ENCODE measurements at places on chromosomes 11 and 22.

- DNase-seq, result no peak
These were observed 145.3 kb downstream of the DLG2 start for GRCh38 chr11:85481862-85482261.

- DNase-seq, result no peak
These were observed 382 bp downstream of the C11orf54 start for GRCh38 chr11:93741882-93742226.

GRCh38 chr11:13260963-13261588 is 16.5 kb upstream of the BMAL1 start:
- DNase-seq, result no peak

- no peak for DNase-seq
These were observed 2237.9 kb upstream of the RAG2 start for GRCh38 chr11:38835966-38836365.

- no peak for DNase-seq
These were observed 7.6 kb upstream of the LMO2 start for GRCh38 chr11:33899400-33900037.

- no peak for DNase-seq
These were observed at the start of gene ZP1 for GRCh38 chr11:60866911-60867870. TSS of gene ZP1 (plus strand) at chr11:60867542. CDS start at chr11:60867562, 20 bp downstream.

DNA sequence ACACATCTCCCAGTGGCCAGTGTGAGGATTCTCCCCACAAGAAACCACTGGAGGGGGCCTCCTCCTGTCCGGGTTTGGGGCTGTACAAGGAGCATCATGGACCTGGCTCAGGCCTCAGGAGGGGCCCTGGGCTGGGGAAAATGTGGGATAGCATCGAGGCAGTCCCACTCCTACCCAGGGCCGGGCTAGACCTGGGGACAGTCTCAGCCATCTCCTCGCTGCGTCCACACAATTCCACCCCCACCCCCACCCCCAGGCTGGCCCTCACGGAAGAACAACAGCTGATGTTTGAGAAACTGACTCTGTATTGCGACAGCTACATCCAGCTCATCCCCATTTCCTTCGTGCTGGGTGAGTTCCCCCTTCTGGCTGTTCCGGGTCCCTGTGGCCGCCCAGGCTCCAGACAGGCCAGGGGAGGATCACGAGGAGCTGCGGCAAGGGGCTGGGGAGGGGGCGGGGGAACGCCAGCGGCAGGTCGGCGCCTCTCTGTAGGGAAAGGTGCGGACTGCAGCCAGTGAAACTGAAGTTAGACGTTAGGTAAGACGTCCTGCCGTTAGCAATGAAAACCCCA is 4.8 kb downstream of the BEST1 start:
- no peak for DNase-seq

GRCh38 chr11:68950270-68950669 is 30.5 kb downstream of the MRGPRD start:
- DNase-seq, result no peak

GRCh38 chr11:117011541-117011898 is 86.7 kb downstream of the SIK3 start:
- no peak for DNase-seq

- DNase-seq, result no peak
These were observed 10.3 kb upstream of the BIK start for GRCh38 chr22:43100225-43100624.

- no peak for DNase-seq
These were observed 133.5 kb downstream of the CACNA1I start for GRCh38 chr22:39703928-39704639.

DNA sequence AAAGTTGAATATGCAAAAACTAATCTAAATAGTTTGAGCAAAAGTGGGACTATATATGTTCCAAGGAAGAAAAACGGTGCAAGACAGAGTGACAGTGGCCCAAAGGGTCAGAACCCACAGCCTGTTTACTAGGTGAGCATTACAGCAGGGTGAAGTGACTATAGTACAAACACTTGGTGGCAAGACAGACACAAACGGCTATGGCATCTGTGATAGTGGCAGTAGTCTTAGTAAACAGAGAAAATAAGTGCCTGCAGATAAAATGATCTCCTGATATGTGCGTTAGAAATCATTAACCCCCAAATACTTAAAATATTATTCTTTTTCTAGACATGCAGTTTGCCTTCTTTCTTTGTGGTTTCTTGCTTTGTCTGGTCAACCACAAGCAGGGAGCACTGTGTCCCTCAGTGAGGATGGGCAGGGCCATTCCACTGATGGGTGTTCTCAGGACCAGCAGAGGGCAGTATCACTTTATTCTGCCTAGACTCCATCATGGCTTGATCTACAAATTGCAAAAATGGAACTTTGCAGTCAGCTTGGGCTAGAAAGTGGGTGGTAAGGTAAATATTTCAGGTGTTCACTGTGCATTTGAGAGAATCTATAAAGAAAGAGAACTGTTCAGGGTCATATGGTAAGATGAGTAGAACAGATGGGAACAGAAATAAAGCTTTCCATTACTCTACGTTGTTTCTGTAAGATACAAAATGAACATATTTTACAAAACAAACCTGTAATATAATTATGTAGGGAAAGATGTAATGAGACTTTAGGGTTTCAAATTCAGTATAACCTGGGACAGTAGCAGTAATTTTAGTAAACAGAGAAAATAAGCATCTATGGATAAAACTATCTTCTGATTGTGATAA is 198.2 kb downstream of the SWAP70 start:
- peak; percentile 63 for DNase-seq

GRCh38 chr11:75346912-75347647 is 4.4 kb downstream of the ARRB1 start:
- no peak for DNase-seq

- no peak for DNase-seq
These were observed 44.2 kb downstream of the OTOG start for GRCh38 chr11:17591293-17591692.

- peak; percentile 32 for DNase-seq
These were observed 41.9 kb upstream of the WNT11 start for GRCh38 chr11:76248210-76248609.

GRCh38 chr11:17188675-17189074 is 19.1 kb downstream of the PIK3C2A start:
- DNase-seq, result no peak

DNA sequence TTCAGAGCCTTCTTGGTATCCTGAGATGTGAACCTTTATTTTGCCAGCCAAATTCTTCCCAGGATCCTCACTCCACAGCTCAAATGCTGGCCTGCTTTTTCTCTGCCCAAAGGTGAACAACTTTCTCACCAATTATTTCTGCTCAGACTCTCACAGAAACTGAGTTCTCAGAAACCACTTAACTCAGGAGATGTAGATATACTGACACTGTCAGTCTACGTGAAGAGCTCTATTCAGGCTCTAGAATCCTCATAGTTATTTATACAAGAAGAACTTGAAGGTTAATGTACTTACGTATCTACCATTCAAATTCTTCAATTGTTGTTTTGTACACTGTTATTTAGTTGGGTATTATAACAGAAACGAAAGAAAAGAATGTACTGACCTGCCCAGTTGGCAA is 666.1 kb downstream of the CNTN5 start:
- DNase-seq, result no peak
